ENCODE measurements at places on chromosomes 3 and 15.

GRCh38 chr3:8482960-8483665 is 18.5 kb upstream of the LMCD1 start:
- DNase-seq, result peak; percentile 97

DNA sequence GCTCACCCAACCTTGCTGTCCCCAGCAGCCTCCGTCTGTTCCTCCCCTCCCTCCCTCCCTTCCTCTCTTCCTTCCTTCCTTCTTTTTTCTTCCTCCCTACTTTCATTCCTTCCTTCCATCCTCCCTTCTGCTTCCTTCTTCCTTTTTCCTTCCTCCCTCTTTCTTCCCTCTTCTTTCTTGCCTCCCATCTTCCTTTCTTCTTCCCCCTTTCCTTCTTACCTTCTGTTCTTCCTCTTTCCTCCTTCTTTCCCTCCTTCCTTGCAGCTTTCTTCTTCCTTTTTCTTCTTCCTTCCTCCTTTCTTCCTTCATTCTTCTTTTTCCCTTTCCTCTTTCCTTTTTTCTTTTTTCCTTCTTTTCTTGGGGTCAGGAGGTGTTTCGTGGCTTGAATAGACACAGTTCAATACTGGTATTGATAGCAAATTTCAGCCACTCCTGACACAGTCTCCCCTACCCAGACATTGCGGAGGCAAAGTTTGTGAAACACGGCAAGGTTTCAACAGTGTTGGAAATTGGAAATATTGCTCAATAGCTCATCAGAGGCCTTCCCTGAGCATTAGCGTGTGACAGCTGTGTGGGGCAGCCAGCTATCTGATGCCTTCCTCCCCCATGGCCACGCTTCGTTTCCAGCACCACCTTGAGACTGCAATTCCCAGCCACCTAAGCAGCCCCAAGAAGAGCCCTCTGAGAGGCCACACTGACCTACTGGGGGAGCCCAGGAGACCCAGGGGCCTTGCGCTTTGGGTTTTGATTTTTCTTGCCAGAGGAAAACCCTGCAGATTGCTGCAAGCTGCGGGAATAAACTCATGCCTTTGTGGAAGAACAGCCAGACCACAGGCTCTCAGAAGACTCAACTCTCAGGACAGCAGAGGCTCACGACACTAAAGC is 82.2 kb downstream of the KLF15 start:
- DNase-seq, result no peak

GRCh38 chr15:80966431-80967197 is 23.0 kb downstream of the MESD start:
- DNase-seq, result no peak

DNA sequence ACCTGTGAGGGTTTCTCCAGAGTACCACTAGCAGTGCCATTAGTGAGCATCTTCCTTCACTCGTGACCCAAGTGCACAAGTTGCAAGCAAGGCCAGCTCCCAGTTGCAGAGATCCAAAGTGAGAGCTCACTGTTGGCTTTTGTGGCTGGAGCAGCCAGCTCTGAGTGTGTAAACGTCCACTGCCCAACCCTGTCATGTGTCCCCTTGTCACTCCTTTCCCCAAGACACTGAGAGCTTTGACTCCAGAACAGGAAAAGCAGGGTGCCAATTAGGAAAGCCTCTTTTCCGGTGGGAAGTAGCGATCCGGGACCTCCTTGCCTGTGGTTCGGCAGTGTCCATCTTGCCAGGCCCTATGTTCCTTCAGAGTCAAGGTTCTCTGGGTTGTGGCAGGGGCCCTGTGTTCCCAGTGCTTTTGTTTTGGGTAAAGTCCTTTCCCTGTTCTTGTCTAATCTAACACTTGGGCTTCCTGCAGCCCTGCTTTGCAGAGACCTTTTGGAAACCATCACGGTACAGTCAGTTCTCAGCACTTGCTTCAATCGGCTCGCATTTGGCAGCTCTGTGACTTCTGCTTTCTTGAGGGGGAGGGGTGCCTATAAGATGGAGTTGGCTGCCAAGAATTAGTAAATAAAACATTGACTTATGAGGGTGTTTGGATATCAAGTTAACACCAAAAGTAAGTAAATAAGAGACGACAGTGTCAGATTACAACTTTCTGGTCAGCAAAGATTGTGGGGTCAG is 90.5 kb downstream of the DNASE1L3 start:
- no peak for DNase-seq

DNA sequence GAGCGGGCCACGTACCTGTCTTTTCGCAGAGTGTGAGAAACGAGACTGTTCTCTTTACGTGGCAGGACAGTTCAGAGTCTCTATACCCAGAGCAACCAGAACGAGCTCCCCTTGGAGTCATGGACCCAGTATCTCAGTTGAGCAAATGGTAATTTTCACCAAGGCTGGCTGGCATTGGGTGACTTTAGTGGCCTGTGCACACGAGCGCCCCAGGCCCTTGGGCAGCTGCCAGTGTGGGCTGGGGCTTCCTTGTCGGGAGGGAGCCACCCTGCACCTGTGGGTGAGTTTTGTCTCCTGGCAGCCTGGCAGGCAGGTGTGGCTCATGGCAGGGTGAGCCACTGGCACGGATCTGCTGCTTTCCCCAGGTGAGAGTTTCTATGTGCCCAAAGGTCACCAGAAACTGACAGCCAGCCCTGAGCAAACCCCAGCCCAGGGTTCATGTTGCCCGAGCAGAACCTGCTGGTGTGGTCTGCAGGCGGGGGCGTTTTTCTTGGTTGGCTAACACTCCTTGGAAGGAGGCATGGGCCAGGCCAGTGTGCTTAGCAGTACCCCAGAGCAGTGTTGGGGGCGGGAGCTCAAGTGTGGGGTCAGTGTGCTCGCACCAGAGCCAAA is 135.0 kb downstream of the TJP1 start:
- no peak for DNase-seq

DNA sequence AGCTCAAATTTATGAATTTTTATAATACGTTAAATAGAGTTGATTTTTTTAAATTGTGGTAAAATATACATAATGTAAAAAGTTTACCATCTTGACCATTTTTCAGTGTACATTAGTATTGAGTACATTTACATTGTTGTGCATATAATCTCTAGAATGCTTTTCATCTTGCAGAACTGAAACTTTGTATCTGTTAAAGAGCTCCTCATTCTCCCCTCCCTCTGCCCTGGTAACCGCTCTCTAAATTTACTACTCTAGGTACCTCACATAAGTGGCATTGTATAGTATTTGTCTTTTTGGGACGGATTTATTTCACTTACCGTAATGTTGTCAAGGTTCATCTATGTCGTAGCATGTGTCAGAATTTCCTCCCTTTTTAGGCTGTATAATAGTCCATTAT is 13.6 kb downstream of the TBC1D23 start:
- DNase-seq, result no peak

GRCh38 chr3:127167315-127168043 is 25.5 kb upstream of the PRR23E start:
- no peak for DNase-seq

- DNase-seq, result no peak
These were observed 567.8 kb downstream of the EPHB1 start for GRCh38 chr3:135362889-135363288.

GRCh38 chr3:44076221-44076829 is 165.4 kb upstream of the TOPAZ1 start:
- no peak for DNase-seq

- no peak for DNase-seq
These were observed 8.4 kb upstream of the IL1RAP start for GRCh38 chr3:190505381-190506003.

GRCh38 chr3:5411786-5412185 is 224.3 kb downstream of the EDEM1 start:
- no peak for DNase-seq

DNA sequence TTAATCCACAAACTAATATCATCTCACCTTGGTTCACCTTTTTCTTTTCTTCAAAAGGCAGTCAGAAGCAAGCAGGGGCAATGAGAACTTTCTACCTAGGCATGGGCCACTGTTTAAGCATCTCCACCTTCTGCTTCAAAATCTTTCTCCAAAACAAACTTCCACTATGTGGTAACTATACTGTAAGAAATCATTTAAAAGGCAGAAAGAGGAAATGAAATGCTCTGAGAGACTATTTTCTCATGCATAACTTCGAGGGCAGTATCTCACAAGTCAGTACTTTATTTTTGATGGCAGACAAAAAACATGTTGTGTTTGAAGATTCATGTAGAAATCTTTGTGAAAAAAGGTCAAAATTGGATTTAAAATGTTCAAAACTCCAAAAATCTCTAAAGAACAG is 419.7 kb downstream of the ZBTB20 start:
- DNase-seq, result no peak

DNA sequence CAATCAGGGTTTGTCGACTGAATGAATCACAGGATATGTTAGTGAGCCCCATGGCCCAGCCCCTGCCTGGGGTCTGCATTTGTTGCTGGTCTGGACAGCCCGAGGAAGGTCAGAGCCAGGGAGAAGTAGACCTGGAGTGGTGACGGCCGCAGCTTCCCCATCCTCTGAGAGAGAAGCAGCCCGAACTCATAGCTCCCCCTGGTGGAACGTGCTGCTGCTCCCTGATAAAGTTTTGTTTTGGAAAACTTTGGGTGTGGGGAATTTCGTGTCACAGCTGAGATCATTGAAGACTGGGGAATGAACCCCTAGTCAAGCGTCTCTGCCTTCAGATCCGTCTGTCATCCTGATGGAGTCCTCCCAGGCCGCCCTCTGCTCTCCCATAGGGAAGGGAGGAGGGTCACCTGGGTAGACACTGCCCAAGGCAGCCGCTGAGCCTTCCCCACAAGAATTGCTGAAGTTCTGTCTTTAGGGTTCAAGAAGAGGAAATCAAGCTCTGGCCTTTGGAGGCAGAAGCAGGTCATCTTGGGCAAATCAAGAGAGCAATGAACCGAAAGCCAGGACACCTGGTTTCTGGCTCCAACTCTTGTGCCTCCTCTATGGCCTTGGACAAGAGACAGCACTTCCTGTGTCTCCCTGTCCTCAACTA is 60.5 kb downstream of the GLDN start:
- peak; percentile 26 for DNase-seq

- no peak for DNase-seq
These were observed 187.1 kb upstream of the LPP start for GRCh38 chr3:187966636-187967406.

DNA sequence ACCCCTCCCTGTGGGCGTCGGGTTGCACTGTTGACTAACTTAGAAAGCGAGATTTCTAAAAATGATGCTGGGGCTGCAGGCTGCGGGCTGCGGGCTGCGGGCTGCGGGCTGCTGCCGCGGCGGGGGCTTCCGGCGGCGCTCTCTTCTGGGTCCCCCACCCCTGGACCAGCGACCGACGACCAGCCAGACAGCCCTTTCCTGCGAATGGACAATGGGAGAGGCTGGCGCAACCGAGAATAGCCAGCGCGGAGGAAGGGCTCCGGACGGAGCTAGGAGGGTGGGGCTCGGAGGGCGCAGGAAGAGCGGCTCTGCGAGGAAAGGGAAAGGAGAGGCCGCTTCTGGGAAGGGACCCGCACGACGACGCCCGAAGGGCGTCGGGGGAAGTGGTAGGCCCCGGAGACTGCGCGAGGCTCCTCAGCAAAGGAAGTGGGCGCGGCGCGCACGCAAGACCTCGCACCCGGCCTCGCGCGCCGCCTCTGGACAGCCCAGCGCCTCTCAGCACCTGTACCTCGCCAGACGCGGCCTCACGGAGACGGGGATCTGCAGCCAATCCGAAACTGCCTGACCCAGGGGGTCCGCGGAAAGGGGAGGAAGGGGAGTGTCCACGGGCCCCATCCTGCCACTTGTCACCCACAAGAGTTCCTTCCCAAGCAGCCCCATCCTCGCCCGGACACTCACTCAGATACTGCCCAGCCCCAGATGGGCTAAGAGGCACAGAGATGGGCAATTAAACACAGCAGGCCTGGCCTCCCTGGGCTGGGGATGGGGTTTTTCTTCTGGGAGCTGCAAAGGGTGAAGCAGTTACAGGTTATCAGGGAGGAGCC is 70.7 kb downstream of the SLC12A8 start:
- no peak for DNase-seq

DNA sequence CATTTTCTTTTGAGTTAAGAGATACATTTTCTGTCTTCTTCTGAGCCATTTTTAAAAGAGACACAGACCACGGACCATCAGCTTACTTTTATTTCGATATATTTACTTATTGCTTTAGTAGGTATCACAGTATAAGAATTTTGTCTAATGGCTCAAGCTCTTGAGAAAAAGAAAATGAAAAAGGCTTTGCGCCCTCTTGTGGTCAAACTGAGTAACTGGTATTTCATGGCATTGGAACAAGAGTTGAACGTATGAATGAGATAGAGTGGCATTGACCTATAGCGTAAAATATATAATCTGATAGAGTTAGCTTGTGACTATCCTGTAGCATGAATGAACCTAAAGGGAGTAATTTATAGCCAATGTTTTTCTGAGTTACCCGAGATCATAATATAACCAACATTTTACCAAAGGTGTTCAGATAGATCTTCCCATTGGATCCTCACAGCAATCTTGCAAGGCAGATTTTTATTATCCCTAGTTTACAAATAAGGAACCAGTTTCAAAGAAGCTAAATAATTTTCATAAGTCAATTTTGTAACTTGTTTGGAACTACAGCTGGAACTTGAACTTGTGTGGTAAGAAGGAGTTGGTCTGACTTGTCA is 154.6 kb downstream of the POLR2M start:
- DNase-seq, result peak; percentile 66

DNA sequence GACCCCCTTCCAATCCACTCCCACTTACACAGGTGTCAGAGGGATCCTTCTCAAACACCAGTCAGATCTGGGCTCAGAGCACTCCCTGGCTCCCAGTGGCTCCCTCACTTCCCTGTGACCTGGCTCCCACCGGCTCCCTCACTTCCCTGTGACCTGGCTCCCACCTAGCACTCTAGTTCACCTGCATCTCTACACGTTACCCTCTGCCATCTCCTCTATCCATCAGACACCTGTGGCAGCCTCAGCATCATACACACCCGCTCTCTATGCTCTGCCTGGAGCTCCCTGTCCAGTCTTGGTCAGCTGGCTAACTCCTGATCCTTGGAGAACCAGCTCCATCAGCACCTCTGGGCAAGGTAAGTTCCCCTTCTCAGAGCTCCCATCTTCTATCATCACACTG is 5.6 kb downstream of the RPP25 start:
- no peak for DNase-seq

- no peak for DNase-seq
These were observed 305.0 kb downstream of the SHQ1 start for GRCh38 chr3:72543246-72543645.
